ENCODE measurements at places on chromosomes 4 and X. TPM values are rescaled to one million over a fixed set of nuclear protein-coding genes. Genes with fewer than 3 reads are reported as not detected.

MFAP3L gene
- 1.4 TPM for polyA plus RNA-seq

NELFA gene
- polyA plus RNA-seq: 21.7 TPM

DRP2 gene
- 1.6 TPM for polyA plus RNA-seq

SMIM20 gene
- polyA plus RNA-seq: 43.2 TPM

TBL1X gene
- 8.8 TPM for polyA plus RNA-seq

HPGDS gene
- polyA plus RNA-seq: 5.5 TPM

LNX1 gene
- 4.2 TPM for polyA plus RNA-seq

JCHAIN gene
- polyA plus RNA-seq: 1.5 TPM

ACE2 gene
- not detected for polyA plus RNA-seq

ANXA10 gene
- polyA plus RNA-seq: not detected

Data from forelimb muscle (tissue), 1 donor.